Activated CD8-positive, alpha-beta memory T cell treated with anti-CD3 and anti-CD28 coated beads, Interleukin-2, amount 10 ng/mL, durations not matched to agents 7 days and 5 days (primary cell): ENCODE measurements at places on chromosomes 3 and 15.

GRCh38 chr3:127383656-127384179, 95.9 kb upstream of the PRR20G start:
- DNase-seq: no peak

DNA sequence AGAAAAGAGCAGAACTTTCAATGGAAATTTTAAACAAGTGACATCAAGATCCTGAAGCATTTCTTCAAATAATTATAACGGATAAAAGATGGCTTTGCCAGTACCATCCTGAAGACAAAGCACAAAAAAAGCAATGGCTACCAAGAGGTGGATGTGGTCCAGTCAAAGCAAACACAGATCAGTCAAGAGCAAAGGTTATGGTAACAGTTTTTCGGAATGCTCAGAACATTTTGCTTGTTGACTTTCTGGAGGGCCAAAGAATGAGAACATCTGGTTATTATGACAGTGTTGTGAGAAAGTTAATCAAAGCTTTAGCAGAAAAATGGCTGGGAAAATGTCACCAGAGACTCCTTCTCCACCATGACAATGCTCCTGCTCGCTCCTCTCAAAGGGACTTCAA, 31.5 kb downstream of the FEM1B start:
- no peak for DNase-seq

GRCh38 chr3:50124052-50124799, 30.9 kb upstream of the SEMA3F start:
- DNase-seq: no peak

DNA sequence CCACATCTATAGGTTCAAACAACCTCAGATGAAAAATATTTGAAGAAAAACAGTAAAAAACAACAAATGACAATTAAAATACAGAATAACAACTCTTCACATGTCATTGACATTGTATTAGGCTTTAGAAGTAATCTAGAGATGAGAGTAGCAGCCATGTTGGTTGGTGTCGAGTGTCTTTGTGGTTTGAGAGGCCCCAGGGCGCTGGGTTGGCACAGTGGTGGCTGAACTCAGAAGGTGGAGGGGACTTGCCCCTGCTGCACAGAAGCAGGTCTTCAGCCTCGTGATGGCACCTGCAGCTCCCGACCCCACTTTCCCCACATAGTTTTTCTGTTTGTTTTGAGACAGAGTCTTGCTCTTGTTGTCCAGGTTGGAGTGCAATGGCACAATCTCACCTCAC, 187.2 kb downstream of the OSBPL10 start:
- no peak for DNase-seq

DNA sequence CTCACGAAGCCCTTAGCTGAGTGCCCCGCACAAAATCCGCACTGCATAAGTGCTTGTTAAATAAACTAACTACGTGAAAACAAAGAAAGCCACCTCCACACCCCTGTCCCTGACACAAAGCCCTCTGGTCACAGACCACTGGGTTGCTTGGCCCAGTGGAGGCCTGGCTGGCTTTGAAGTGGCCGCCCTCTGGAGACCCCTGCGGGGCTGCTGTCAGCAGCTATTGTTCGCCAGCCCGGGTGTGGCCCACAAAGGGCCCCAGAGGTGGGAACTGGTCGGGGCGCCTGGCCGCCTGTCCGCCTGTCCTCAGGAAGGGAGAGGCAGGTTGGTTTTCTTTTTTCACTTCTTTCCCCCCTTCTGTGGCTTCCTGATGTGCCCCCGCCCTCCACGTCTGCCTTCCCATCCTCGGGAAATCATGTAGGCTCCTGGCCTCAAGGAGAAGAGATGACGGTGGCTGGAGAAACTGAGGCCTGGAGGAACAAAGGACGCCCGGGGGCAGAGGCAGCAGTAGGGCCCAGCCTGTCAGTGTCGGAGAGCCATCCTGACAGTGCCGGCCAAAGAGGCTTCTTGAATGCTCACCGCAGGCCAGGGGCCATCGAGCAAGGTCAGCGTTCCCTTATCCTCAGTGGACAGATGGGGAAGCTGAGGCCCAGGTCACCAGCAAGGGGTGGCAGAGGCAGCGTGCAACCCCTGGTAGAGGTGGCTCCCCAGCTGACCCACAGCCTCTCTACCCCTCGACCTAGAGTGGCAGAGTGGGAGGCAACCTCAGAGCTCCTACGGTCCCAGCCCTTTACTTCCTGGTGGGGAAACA, 61.1 kb downstream of the SLC6A6 start:
- no peak for DNase-seq

DNA sequence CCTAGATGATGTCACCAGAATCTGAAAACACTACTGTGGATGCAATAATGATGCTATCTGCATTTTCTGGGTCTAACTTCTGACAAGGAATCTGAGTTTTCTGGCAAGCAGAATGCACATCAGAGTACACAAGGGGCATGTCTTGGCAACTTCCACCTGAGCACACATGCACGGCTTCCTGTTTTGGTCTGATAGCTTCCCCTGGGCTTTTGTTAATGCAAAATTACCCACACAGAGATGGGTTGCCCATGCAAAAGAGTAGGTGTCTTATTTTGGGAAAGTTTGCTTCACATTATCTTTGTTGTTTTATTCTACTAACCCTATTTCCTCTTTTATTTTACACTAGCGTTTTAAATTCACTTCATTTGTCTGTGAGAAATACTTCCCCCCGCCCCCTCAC, 74.2 kb upstream of the SATB1 start:
- no peak for DNase-seq
